ENCODE measurements at places on chromosomes 2 and 18. TPM values are rescaled to one million over a fixed set of nuclear protein-coding genes. Genes with fewer than 3 reads are reported as not detected.

- no peak for DNase-seq
Measured at GRCh38 chr2:135317375-135317774, 213.6 kb downstream of the ZRANB3 start.

- no peak for DNase-seq
Measured at GRCh38 chr2:128594953-128595677, 276.4 kb upstream of the HS6ST1 start.

DNA sequence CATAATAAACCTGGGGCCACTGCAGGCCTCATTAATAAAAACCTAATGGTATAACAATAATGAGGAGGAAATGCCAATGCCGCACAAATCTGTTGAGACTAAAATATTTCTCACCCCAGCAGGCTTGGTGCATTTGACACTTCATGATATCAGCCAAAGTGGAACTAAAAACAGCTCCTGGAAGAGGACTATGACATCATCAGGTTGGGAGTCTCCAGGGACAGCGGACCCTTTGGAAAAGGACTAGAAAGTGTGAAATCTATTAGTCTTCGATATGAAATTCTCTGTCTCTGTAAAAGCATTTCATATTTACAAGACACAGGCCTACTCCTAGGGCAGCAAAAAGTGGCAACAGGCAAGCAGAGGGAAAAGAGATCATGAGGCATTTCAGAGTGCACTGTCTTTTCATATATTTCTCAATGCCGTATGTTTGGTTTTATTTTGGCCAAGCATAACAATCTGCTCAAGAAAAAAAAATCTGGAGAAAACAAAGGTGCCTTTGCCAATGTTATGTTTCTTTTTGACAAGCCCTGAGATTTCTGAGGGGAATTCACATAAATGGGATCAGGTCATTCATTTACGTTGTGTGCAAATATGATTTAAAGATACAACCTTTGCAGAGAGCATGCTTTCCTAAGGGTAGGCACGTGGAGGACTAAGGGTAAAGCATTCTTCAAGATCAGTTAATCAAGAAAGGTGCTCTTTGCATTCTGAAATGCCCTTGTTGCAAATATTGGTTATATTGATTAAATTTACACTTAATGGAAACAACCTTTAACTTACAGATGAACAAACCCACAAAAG is 580.9 kb upstream of the TMEFF2 start:
- no peak for DNase-seq

GRCh38 chr2:142841788-142842187 is 35.7 kb upstream of the KYNU start:
- DNase-seq: no peak

Gene LIMS4
- 0.57 TPM for total RNA-seq

Gene FOSL2
- 0.39 TPM for total RNA-seq

Gene DNAH7
- total RNA-seq: not detected

All from OCI-LY7 (cell line).